M059J (cell line): ENCODE measurements at places on chromosomes 1 and 21.

- DNase-seq: peak; percentile 80
Observed at GRCh38 chr1:44947063-44947773, 39.2 kb downstream of the EIF2B3 start.

- DNase-seq: no peak
Observed at GRCh38 chr1:67809887-67810286, 23.4 kb downstream of the GNG12 start.

- DNase-seq: peak; percentile 20
Observed at GRCh38 chr1:84479998-84480397, 932 bp downstream of the RPF1 start.

GRCh38 chr1:241331328-241332036 lies 25.5 kb downstream of the RGS7 start:
- no peak for DNase-seq

- DNase-seq: no peak
Observed at GRCh38 chr1:41200728-41201127, 41.4 kb downstream of the SCMH1 start.

DNA sequence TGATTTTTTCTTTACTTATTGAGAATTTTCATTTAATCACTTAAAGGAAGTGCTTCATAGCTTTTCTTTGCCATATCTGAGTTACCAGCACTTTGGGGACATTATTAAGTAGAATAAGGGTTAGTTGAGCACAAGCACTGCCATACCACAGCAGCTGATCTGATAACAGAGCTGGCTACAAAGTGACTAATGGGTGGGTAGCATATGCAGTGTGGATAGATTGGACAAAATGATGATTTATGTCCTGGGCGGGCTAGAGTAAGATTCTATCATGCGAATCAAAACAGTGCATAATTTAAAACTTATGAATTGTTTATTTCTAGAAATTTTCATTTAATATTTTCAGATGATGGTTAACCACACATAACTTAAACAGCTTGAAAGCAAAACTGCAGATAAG lies 102.2 kb upstream of the SNX7 start:
- peak; percentile 12 for DNase-seq

- DNase-seq: no peak
Observed at GRCh38 chr1:174105086-174105485, 54.2 kb upstream of the RABGAP1L start.

DNA sequence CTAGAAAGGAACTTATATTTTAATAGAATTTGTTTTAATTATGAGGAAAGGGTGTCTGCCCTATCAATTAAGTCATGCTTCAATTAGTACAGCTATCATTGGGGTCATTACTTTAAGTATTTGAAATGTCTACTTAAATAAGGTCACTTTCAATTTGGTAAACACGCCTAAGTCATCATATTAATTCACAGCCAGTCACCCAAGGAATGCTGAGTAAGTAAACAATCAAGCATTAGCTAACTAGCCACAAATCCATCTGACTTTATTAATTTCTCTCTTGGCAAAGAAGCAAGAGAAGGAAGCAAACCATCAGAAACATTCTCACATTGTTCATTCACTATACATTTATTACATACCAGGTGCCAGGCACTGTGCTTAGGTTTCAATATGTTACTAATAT lies 1.2 kb upstream of the LRRC52 start:
- DNase-seq: no peak

DNA sequence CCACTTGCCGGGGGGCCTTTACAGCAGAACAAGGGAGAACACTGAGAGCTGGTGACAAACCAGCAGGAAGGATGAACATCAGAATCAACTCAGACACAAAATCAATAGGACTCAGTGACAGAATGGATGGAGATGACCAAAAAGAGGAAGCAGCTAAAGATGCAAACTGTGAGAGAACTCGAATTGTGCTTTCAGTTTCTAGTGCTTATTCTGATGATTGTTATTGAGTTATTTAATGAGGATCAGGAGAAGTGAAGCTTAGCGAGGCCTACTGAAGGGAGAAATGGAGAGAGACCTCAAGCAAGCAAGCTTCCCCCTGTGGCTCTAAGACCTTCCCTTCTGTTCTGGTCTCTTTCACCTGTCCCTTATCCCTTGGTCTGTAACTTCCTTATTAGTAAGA lies 30.3 kb upstream of the TMEM125 start:
- DNase-seq: no peak

DNA sequence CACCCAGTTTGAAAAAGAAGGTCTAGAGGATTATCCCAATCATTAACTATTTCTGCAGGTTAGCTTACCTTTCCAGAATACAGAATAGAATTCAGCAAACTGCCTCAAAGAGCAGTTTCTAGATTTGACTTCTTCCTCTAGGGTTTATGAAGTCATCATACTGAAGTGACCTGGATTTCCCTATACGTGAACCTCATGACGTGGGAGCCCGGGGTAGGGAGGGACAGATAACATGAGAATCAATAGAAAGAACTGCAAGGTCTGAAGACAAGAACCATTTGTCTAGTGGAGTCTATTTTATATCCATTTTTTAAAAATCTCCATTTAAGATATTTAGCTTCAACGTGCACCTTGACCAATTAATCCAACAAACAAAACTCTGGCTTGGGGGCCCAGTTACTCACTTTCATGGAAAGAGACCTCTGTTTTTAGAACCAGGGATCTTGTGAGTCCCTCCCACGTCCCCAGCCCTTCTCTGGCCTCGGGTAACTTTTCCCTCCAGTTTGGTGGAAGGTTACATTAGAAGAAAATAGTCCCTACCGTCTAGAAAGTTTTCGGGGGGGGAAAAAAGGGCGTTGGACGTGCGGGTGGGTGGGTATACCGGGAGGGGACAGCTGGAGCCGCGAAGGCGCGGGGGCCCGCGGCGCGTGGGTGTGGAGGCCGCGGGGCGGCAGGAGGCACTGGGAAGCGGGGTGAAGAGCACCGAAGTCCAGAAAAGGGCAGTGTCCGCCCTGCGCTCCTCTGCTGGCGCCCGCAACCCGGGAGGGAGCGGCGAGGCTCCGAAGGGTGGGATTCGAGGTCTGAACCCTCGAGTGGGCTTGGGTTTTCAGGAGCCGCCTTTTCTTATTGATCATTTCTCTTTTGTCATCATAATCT lies 13.8 kb upstream of the POGZ start:
- peak; percentile 46 for DNase-seq
